GM23338 (cell line): ENCODE measurements at places on chromosomes 6 and 20.

DNA sequence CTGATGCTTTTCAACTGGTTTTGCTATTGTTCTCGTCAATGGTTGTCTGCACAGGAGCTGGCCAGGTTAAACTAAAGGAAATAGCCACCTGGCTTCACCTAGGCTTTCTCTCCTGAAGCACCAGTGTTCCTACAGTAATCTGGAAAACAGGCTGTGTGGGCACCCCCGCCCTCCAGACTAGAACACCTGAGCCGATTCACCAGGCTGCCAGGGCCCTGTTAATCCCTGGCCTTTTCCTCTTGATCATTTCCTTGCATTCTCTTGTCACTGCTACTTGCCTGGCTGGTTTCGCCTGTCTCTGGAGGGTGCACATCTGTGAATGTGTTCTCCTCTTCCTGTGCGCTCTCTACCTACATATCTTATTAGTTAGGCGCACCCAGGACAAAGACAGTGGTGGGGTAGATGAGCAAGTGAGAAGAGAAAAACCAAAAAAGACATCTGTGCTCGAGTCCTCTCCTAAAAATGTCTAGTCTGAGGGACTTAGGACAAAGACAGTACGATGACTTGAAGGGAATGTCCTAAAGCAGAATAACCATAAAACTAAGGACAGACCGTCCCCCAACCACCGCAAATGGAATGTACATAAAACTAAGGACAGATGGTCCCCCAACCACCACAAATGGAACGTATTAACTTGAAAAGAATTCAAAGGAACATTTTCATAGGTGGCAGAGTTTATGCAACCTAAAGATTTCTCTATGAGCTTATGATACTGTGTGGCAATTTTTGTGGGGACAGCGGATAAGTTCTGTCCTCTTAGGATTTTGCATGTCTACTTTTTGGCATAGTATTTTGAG lies 45.9 kb upstream of the EMILIN3 start:
- DNase-seq = no peak

DNA sequence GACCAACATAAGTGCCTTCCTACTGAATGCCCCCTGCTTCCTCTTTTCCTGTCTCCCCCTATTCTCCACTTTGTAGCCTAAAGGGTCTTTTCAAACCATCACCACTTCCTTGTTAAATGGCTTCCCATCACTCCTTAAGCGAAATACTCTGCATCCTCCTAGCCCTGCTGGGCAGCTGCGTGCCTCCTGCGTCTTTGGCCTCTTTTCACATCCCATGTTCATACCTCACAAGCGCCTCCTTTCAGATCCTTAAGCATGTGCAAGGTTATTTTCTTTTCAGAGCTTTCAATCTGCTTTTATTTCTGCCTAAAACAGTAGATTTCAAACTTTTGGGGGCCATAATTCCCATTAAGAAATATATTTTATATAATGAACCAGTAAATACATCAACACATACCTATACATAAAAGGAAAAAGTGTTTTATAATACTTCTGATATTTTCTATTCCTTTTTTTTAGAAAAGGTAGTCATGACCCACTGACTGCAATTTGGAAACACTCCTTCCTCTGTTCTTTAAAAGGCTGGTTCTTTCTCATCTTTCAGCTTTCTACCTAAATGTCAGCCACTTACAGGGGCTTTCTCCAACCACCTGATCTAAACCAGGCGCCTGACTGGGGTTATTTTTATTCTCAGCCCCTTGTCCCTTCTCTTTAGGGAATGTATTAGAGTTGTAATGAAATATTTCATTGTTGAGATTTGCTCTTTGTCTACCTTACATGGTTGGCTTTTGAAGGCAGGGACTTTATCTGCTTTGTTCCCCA lies 84.1 kb downstream of the PRDM1 start:
- DNase-seq = no peak

GRCh38 chr6:4350567-4351519 lies 215.5 kb upstream of the ECI2 start:
- DNase-seq = no peak

DNA sequence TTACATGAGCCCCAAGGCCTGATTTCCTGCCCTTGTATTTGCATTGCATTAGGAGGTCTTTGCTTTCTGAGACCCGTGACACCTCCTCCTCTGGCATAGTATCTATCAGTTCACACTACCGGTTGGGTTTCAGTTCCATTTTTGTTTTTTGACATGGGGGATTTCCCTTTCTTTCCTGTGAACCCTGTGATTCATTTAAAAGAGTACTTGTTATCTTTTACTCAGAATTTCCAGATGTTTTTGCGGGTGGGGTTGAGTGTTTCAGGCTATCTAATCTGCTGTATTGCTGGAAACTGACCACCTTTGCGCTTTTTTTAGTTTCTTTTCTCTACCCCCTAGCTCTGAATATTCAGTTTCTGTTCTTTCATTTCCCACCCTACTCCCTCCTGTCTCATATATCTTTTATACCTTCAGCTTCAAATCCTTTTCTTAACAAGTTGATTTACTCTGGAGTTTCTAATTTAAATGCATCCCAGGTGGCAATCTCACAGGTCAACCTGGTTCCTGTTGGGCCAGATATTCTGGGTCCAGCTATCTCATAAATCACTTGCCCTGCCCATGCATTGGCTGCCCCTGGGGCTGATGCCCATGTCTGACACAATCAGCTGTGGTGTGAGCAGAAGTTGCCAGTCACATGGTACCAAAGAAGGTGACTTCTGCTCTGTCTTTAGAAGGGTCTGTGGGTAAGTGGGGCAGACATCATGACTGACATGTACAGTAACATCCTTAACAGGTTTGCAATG lies 14.3 kb upstream of the NCOA3 start:
- DNase-seq = no peak

GRCh38 chr6:51855310-51856082 lies 231.9 kb downstream of the PKHD1 start:
- peak; percentile 95 for DNase-seq

DNA sequence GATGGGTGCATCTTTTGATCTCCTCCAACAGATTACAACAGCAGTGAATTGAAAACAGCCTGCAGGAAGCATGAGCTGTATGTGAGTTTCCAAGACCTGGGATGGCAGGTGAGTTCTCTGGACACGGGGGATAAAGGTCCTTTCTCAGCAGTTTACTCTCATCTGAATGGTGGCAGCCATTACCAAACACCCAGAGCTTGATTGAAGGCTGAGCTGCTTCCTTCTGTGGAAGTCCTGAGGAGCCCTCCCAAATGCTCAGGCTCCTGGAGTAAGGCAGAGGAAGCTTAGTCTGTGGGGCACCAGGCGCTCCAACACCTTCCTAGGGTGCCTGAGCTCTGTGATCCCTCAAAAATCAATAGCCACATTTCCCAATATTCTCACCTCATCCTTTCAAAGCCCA lies 31.5 kb downstream of the TXNDC5 start:
- no peak for DNase-seq
